CD8-positive, alpha-beta T cell (primary cell): ENCODE measurements at places on chromosomes 2 and 18.

DNA sequence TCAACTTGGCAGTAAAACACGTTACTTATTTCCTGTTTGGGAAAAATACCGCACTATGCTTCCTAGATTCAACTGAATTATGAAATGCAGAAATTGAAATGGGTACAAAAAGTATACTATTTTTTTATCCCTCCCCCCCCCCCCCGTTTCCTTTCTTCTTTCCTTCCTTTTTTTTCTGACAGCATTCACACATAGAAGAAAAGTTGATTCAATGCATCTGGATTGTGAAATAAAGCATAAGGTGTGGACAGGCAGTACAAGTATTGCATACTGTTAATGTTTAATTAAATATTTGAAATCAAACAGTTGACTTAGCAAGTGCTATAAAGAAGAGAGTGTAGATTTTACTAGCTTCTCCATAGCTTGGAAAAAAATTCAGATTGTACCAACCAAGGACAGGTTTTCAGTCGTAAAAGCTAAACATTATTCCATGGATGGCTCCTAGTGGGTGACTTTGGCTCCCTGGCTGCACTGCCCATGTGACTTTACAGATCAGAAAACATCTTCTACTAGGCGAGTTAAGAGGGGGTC, 21.6 kb upstream of the AGFG1 start:
- no peak for DNase-seq

DNA sequence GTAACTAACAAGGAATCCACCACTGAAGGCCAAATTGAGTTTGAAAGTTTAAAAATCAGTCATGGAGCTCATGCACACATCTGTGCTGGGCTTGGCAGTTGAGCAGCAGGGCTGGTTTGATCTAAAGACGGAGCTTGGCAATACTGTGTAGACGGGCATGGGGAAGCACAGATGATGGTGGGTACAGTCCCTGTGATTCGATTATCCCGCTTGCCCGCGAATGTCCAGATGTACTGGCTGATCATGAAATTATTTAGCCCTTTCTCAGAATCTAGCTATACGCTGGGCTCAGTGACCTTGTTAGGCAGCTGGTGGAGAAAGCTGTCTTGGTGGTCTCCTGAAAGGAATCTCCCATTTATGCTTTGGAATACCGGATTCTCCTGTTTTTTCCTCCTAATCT, 74.8 kb upstream of the SOX11 start:
- no peak for DNase-seq

- no peak for DNase-seq
Measured at GRCh38 chr18:8242151-8242696, 367.0 kb upstream of the RAB12 start.

DNA sequence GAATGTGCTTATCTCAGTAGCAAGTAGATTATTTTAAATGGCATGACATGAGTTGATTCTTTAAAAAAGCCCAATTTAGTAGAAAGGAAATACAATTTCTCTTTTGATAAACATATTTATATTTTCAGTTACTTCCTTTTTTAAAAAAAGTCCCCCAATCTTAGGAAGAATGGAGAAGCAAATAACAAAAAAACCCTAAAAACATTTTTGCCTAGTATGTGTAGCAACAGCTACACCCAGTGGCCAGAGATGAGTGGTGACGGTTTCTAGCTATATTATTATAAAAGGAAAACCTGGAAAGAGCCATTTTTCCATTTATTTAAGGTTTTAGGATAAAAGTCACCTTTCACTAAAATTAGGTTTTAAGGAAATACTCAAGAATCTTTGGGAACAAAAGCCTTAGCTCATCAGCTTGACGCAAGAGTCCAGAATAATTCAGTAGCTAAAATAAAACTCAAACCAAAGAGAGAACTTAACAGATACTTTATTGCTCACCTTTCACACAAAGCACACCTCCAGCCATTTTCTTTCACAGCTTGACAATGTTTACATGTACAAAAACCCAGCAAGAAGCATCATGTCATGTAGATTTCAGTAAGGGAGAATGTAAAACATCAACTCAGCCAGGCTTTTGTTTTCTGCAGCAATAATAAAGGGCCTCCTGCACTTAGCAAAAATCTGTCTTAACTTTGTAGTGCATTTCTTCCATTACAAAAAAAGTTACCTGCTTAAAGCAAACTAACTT, 15.7 kb downstream of the FAM98A start:
- no peak for DNase-seq

DNA sequence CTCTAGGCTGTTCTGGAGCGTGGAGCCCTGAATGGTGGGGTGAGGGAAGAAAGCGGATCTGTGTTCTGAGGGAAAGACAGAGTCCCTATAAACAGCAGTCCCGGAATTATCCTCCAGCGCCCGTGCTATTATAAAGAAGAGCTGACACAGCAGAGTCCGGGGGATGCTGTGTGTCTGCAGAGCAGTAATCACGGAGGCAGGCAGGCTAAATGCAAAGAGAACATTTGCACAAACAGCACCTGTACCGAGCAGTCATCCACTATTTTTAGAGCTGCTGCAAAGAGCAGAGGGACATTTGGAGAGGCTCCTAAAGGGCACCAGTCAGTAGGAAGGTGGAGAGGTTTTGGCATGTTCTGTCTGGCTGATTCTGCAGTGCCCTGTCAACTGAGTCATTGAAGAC, 293.8 kb upstream of the SLC14A2 start:
- DNase-seq = no peak

DNA sequence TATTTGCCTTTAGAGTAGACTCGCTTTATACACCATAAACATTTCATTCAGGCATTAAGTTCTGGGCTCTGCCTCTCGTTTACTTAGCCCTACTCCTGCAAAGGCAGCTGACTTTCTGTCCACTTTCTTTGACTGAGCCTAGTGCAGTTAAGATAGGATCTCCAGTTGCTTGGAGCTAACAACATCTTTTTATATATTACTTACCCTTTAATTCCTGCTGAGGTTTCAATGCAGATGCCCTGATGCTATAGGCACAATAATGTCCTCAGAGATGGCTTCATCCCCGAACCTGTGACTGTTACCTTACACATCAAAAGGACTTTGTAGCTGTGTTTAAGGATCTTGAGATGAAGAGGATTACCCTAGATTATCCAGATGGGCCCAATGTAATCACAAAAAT, 505.8 kb upstream of the TNP1 start:
- no peak for DNase-seq

- no peak for DNase-seq
Measured at GRCh38 chr2:110969696-110970095, 151.0 kb upstream of the BCL2L11 start.

GRCh38 chr2:205465791-205466190, 216.5 kb upstream of the NRP2 start:
- no peak for DNase-seq

GRCh38 chr2:52510432-52510831, 1257.2 kb upstream of the CHAC2 start:
- DNase-seq = no peak

DNA sequence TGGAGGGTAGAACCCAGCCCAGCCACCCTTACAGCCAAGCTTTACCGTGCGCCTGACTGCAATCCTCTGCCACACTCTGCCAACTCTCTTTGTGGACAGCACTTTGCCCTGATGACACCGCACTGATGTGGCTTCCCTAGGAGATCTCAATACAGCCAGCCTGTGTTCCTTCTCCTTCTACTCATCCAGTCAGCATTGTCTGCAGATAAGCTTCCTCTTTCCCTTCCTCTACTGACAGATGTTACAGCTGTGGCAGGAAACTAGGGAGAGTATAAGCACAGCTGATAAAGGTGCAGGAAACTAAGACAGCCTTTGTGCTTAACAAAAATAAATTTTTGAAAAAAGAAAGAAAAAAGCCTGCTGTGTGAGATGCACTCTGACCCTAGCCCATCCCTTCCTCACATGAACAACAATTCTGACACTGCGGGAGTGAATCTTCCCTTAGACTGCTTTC, 25.0 kb downstream of the CEP68 start:
- no peak for DNase-seq

DNA sequence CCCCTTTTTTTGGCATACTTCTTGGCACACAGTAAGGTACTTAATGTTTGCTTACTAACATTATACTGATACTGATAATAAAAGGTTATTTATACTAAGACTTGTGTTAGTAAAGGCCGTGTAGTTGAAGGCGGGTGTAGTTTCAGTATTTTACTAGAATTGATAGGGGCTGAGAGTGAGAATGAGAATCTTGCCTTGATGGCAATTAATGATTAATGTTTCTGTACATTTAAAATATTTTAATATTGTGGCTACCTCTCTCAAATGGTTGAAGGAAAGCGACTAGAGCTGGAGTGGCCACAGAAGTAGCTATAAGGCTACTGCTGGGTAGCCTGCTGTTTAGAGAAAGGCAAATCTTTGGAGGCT, 29.3 kb downstream of the PELI1 start:
- DNase-seq = no peak

DNA sequence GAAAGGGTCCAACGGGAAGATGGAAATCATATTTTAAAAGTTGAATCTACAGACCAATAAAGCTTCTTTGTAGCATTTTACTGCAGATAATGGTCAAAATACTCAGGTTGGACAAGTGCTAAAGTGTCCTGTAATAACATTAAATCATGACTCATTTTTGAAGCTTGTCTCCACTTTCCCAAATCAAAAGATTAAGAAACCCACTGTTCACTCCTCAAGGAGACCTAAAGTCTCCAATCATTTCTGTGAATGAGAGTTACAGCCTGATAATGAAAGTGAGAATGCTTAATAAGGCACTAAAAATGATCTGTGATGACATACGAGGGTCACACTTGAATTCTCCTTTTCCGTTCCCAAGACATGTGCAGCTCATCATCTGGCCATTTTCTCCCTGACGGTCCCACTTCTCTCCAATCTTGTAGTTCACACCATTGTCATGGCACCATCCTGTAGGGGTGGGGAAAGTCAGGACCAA, 53.4 kb downstream of the ATIC start:
- no peak for DNase-seq

DNA sequence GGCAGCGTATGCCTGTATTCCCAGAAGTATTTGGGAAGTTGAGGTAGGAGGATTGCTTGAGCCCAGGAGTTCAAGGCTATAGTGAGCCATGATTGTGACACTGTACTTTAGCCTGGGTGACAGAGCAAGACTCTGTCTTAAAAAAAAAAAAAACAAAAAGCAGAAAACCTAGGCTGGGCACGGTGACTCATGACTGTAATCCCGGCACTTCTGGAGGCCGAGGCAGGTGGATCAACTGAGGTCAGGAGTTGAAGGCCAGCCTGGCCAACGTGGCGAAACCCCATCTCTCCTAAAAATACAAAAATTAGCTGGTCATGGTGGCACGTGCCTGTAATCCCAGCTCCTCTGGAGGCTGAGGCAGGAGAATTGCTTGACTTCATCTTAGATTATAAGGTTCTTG, 46.4 kb downstream of the MTA3 start:
- no peak for DNase-seq

DNA sequence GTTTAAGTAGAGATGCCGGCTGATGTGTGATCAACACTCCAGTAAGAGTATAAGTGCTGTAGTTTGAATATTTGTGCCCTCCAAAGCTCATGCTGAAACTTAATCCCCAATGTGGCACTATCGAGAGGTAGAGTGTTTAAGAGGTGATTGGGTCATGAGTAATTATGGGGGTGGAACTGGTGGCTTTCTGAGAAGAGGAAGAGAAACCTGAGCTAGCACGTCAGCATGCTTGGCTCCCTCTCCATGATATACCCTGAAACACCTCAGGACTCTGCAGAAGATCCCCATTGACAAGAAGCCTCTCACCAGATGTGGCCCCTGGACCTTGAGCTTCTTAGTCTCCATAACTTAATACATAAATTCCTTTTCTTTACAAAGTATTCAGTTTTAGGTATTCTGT, 584.8 kb downstream of the TSN start:
- no peak for DNase-seq

DNA sequence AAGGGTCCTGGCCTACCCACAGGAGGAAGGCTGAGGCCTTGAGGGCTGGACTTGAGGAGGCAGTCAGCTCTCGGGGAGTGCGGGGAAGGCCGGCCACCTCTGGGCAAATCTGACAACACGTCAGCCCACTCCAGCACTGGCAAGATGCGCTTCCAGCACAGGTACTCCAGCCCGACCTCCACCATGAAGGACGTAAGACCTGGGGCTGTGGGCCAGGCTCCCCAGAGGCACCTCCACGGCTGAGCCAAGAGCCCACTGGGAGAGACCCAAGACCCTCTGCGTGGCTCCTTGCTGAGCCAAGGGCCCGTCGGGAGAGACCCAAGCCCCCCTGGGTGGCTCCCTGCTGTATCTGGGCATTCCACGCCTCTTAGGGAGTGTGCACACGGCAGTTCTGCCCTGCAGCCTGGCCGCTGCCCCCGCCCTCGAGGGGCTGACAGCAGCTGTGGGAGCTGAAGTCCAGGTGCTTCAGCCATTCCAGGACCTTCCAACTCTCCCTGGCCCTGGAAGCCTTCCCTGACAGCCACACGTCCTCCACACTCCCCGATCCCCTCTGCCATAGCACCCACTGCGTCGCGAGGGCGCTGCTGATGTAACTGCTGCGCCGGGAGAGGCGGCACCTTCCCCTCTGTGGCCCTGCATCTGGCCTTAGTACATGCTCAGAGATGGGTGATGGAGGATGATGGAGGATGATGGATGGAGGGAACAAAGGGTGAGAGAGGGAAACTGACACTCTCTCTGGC, 50.2 kb downstream of the BIN1 start:
- DNase-seq = no peak

GRCh38 chr18:78770139-78770822, 209.3 kb upstream of the SALL3 start:
- DNase-seq = no peak

- no peak for DNase-seq
Measured at GRCh38 chr2:230868161-230868946, 3.6 kb downstream of the ITM2C start.

- DNase-seq = no peak
Measured at GRCh38 chr2:160394153-160394552, 99.5 kb downstream of the RBMS1 start.

DNA sequence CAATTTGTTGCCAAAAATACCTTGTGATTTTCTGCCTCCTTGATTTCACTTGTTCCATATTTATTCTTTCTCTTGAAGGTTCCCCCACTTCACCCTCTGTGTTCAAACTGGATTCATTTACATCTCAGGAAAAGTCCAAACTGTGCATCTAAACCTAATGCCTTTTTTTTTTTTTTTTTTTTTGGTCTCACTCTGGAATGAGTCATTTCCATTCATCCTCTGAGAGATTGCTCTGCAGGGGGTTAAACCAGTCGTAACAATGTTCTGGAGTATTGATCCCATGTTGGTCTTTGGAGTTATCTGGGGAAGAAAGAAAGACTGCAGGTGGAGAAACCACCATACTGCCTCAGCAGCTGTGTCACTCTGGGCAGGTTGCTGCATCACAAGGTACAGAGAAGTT, 119.7 kb downstream of the TACR1 start:
- no peak for DNase-seq

GRCh38 chr2:162159446-162159845, 7.4 kb upstream of the GCG start:
- DNase-seq = no peak

DNA sequence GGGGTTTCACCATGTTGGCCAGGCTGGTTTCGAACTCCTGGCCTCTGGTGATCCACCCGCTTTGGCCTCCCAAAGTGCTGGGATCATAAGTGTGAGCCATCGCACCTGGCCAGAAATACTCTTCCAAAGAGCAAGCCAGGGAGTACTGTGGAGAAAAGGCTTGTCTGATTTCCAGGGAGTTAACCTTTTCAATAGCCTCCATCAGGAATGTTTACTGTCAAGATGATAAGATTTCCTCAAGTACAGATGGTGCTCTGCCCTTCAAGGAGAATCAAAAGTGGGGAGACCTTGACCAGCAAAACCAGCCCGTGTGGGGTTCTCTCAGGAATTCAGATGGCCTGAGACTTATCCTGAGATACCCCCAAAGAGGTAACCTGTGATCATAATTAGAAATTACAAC, 237.2 kb downstream of the PRKCE start:
- DNase-seq = no peak
